Thoracic aorta (tissue), 2 donors: ENCODE measurements at places on chromosomes 16 and 17. TPM values are rescaled to one million over a fixed set of nuclear protein-coding genes. Genes with fewer than 3 reads are reported as not detected.

DNA sequence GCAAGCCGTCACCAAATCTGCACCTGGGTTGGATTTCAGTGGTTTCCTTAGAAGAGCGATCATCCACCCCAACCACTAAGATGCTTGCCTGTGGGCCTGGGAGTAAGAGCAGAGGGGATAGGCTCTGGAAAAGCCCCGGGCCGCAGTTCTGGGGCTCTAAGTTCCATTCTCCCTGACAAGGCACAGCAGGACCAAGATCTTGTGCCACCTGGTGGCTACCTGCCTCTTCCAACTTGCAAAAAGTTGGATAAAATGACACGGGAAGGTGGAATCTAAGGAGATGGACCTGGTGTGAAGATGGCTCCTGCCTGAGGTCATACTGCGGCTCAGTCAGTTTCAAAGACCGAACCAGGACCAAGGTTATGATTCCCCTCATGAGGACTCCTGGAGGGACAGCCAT is 42.3 kb downstream of the ABCC12 start:
- no peak overlapping the region for H3K4me3 ChIP-seq
- H3K4me1 ChIP-seq = no peaks in the 10 kb centered on the region
- no peak for DNase-seq
- H3K36me3 ChIP-seq = no peaks in the 10 kb centered on the region

DNA sequence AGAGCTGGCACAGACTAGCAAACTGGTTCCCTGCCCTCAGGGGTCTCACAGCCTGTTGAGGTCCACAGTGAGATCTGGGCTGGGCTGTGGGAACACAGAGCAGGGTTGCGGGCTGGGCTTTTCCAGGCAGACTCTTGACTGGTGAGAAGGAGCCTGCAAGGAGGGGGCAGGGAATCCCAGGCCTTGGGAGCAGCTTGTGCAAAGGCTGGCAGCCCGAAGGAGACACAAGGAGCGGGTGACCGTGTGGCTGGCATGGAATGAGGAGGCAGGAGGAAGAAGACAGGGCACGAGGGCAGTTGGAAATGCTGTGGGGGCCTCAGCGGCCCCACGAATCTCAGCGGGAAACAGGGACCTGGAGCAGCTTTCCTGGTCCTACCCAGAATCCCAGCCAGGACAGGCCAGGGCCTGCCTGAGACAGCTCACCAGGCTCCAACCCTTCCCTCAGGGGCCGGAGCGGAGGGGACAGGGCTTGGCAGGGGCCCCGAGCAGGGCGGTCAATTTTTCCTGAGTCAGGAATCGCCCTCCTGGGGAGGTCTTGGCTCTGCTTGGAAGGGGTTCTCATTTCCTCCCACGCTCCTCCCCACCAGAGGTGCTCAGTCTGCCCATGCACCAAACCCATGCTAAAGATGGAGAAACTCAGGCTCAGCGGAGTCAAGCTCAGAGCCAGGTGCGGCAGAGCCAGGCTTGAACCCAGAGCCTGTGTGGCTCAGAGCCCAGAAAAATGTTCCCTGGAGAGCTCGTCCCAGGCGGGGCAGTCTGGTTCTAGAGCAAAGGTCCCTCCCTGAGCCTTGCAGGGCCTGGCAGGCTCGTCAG is 9.2 kb upstream of the SNN start:
- H3K36me3 ChIP-seq = no peaks in the 10 kb centered on the region
- H3K4me1 ChIP-seq = peaks cover 8% of the 10 kb centered on the region
- H3K27ac ChIP-seq = peak overlapping the region; percentile 67
- no peaks in the 10 kb centered on the region for H3K27me3 ChIP-seq
- DNase-seq = no peak
- no peak overlapping the region for H3K4me3 ChIP-seq

DNA sequence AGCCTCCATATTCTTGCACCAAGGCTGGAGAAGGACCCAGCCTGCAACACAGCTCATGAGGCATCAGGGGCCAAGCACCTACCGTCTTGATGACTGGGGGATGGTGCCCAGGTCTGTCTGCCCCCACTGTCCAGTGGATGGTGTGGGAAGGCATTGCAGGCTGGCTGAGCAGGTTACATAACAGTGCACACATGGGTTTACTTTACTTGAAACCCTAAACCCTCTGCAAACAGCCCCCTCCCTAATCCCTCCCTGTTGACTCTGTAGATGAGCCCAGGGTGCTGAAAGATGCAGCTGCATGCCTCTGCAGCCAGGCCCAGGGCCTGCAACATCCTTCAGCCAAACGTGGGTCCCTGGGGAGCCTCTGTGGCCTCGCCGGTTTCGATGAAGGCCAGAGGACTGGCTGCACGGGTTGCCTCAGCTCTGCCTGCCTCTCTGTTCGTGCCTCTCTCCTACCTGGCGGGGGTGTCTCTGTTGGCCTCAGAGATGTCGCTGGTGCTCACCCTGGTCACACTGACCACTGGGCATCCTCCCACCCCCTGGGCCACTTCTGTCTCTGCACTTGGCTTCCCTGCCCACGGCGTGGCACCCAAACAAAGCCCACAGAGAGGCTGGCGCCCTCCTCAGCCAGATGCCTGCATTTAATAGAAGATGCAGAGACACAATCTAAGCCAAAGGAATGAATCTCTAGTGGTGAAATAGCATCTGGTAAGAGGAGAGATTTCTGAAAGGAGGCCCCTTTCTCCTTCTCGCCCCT is 95.1 kb downstream of the METRNL start:
- H3K4me3 ChIP-seq = no peak overlapping the region
- H3K27me3 ChIP-seq = no peaks in the 10 kb centered on the region
- no peak overlapping the region for H3K27ac ChIP-seq

DNA sequence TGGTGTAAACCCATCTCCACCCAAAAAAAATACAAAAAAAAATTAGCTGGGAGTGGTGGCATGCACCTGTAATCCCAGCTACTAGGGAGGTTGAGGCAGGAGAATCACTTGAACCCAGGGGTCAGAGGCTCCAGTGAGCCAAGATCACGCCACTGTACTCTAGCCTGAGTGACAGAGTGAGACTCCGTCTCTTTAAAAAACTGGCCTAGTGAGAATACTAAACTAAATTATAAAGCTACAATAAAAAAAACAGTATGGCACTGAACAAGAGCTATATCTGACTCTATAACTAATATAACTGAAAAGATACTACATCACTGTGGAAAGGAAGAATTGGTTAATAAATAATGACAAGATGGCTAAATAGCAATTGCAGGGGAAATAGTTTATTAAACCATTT is 6.4 kb downstream of the SMURF2 start:
- H3K4me1 ChIP-seq = peaks cover 66% of the 10 kb centered on the region
- H3K27ac ChIP-seq = no peak overlapping the region
- no peaks in the 10 kb centered on the region for H3K36me3 ChIP-seq
- no peak overlapping the region for H3K4me3 ChIP-seq
- H3K27me3 ChIP-seq = no peaks in the 10 kb centered on the region
- no peak for DNase-seq

DNA sequence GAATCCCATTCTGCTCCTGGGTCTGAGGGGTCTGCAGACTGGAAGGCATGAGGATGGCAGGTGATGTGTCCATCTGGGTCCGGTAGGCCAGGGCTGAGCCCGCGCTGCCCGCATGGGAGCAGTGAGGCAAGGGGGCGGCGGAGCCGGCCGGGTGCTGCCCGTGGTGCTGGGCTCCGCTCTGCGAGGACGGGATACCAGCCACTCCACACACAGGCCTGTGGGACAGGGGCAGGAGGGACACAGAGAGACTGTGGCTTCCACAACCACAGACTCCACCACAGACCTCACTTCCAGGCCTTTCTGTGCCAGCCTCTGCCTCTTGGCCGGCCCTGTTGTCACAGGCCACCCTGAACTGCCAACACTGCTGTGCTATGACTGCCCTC is 25.4 kb downstream of the MAP1LC3B start:
- H3K27me3 ChIP-seq = no peaks in the 10 kb centered on the region
- no peak for DNase-seq

DNA sequence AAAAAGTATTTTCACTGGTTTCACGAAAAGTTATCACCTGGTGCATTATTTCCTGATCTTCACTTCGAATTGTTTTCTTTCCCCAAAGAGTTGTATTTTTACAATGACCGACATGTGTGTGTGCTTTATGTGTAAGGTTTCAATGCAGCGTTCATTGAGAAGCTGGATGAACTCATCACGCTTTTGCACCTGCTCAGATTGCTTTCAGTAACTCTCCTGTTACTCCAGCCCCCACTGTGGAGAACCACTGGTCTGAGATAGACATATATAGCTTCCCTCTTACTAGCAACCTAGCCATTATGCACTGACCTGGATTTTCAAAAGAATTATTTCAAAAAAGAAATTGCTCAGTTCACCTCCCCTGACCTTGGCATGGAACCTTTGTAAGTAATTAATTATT is 178.3 kb upstream of the CHMP6 start:
- no peak overlapping the region for H3K4me3 ChIP-seq
- no peaks in the 10 kb centered on the region for H3K36me3 ChIP-seq
- H3K27ac ChIP-seq = no peak overlapping the region
- H3K4me1 ChIP-seq = no peaks in the 10 kb centered on the region
- no peak for DNase-seq
- no peaks in the 10 kb centered on the region for H3K27me3 ChIP-seq

- no peak for DNase-seq
- H3K27ac ChIP-seq = peak overlapping the region; percentile 83
- no peaks in the 10 kb centered on the region for H3K36me3 ChIP-seq
- H3K4me1 ChIP-seq = peaks cover 41% of the 10 kb centered on the region
These were observed 1.9 kb downstream of the SLC16A3 start for GRCh38 chr17:82230609-82231311.

DNA sequence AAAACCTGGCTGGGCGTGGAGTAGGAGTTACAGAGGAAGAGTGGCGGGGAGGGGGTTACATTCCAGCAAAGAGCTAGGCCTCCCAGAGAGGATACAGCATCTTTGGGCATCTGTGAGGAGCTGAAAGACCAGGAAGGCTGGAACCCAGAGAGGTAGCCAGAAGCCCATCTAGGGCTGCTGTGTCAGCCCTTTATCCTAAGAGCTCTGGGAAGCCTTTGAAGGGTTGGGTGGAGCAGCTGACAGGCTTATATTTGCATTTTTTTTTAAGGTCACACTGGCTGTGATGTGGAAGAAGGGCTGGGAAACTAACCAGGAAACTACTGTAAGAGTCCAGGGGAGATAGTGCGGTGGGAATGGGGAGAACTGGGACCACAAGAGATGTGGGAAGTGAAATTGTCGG is 6.8 kb upstream of the CNOT1 start:
- H3K36me3 ChIP-seq = no peaks in the 10 kb centered on the region
- no peaks in the 10 kb centered on the region for H3K27me3 ChIP-seq
- no peak overlapping the region for H3K4me3 ChIP-seq

The UMOD gene
- not detected for total RNA-seq

GRCh38 chr16:23909792-23910418 is 74.1 kb downstream of the PRKCB start:
- H3K27me3 ChIP-seq = no peaks in the 10 kb centered on the region
- H3K27ac ChIP-seq = no peak overlapping the region
- no peak overlapping the region for H3K4me3 ChIP-seq
- H3K4me1 ChIP-seq = no peaks in the 10 kb centered on the region

DNA sequence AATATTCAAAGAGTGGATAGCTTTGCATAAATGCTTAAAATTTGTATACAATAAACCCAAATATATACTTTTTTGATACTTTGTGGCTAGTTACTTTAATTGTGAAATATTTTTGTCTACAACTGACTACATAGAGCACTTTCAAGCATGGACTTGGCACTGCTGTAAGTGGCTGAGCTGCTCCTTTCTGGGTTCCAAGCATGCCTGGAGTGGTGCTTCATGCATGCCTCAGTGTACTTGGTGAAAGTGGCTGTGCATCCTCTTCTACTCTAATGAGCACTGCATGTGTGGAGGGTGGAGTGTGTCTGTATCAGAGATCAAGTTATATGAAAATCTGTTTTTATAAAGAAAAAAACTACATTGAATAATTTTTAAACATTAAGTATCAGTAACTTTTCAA is 94.1 kb downstream of the OMG start:
- H3K4me1 ChIP-seq = no peaks in the 10 kb centered on the region
- no peak for DNase-seq
- no peak overlapping the region for H3K4me3 ChIP-seq
- H3K36me3 ChIP-seq = peaks cover 4% of the 10 kb centered on the region

The LRRC45 gene
- total RNA-seq = 6.1 TPM

The GAST gene
- total RNA-seq = not detected

DNA sequence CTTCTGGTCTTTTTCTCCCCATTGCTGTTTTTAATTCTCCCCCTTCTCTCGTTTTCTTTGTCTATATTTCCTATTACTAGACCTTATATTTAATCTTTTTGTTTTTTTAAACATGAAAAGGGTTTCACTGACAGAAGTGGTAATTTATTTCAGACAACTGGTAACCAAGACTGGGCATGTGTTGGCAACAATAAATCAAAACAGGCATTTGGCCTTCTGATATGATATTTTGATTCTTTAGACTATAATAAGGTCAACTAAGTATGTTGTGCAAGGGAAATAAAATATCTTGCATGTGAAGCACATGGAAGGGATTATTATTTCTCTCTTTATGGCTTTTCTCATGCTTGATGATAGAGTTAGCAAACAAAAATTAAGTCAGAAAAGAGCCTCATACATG is 34.6 kb downstream of the AP2B1 start:
- peaks cover 17% of the 10 kb centered on the region for H3K36me3 ChIP-seq
- H3K27me3 ChIP-seq = no peaks in the 10 kb centered on the region
- H3K4me3 ChIP-seq = no peak overlapping the region
- no peak for DNase-seq
- no peak overlapping the region for H3K27ac ChIP-seq

The SOCS1 gene
- 16.9 TPM for total RNA-seq

- DNase-seq = no peak
- no peaks in the 10 kb centered on the region for H3K4me1 ChIP-seq
- H3K27ac ChIP-seq = no peak overlapping the region
- no peaks in the 10 kb centered on the region for H3K27me3 ChIP-seq
These were observed 183.0 kb downstream of the PRKCA start for GRCh38 chr17:66485309-66485947.

The TBC1D3G gene
- total RNA-seq = not detected
